ENCODE measurements at places on chromosomes 3 and 15.

GRCh38 chr3:63344661-63345060 is 66.6 kb downstream of the SYNPR start:
- DNase-seq, result no peak

DNA sequence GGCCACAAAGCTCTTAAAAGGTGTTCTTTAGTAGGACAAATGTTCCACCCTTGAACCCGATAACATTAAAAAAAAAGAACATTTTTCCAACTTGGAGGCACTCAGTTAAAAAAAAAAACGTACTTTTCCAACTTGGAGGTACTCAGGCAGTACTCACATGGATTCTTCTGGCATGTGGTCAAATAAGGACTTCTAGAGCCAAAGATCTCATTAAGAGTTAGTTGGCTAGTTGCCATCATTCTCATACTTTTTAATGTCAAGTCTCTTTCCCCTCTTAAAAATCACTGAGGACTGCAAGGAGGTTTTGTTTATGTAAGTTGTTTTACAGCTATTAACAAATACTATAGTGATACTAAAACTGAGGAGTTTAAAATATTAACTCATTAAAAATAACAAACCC is 101.0 kb downstream of the CADPS start:
- no peak for DNase-seq

GRCh38 chr3:152159328-152159727 is 109.4 kb upstream of the MBNL1 start:
- DNase-seq, result no peak

- DNase-seq, result no peak
These were observed 6.7 kb upstream of the ZBED2 start for GRCh38 chr3:111601810-111602209.

DNA sequence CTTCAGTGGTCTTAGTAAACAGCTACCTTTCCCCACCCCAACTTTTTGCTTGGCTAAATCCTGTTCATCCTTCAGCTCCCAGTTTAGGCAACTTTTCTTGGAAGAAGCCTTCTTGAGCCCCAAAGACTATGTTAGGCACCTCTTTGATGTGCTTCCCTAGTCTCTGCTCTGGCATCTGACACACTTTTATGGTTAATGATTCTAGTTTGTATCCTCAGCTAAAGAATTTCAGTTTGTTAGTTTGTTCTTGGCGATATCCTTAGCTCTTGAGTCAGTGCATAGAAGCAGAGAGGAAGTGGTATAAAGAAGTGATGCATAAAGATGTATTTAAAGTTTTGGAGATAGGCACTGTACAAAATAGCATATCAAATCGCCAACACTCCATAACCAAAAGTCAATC is 168.4 kb downstream of the WDR72 start:
- no peak for DNase-seq

GRCh38 chr3:180684807-180685206 is 5.5 kb upstream of the CCDC39 start:
- DNase-seq, result no peak

- no peak for DNase-seq
These were observed 73.0 kb downstream of the BFSP2 start for GRCh38 chr3:133472889-133473288.

- no peak for DNase-seq
These were observed 1.3 kb downstream of the ADAMTS7 start for GRCh38 chr15:78810003-78810361.

DNA sequence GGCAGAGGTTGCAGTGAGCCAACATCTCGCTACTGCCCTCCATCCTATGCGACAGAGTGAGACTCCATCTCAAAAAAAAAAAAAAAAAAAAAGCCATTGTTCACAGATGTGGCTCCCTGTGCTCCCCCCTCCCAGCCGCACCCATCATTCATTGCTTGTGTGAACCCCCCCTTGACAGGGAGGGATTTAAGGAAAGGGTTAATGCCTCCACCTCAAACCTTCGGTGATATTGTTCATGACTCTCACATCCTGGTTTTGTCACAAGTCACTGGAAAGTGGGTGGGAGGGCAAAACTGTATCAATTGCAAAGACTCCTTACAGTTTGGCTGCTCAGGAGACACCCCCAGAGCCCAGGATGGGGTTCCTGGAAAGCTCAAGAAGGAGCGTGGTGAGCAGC is 7.7 kb downstream of the SLC6A6 start:
- DNase-seq, result no peak

GRCh38 chr3:126945171-126945721 is 37.7 kb upstream of the PLXNA1 start:
- no peak for DNase-seq

DNA sequence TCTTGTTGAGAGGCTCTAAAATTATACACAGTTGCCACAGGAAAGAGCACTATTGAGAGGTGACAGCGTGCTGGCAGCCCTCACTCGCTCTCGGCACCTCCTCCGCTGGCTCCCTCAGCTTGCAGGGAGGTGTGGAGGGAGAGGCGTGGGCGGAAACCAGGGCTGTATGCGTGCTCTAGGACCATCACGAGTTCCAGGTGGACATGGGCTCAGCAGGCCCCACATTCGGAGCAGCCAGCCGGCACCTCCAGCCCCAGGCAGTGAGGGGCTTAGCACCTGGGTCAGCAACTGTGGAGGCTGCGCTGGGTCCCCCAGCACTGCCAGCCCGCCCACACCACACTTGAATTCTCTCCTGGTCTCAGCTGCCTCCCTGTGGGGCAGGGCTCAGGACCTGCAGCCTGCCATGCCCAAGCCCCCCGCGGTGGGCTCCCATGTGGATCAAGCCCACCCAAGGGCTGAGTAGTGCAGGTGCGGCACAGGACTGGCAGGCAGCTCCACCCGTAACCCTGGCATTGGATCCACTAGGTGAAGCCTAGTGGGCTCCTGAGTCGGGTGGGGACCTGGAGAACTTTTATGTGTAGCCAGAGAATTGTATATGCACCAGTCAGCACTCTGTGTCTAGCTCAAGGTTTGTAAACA is 460.6 kb upstream of the ALCAM start:
- DNase-seq, result peak; percentile 40

GRCh38 chr3:179321668-179322285 is 1.1 kb upstream of the ZNF639 start:
- DNase-seq, result no peak

GRCh38 chr3:193890016-193890897 is 245.7 kb upstream of the HES1 start:
- no peak for DNase-seq

GRCh38 chr3:124927574-124928045 is 6.9 kb downstream of the MUC13 start:
- DNase-seq, result no peak

- DNase-seq, result no peak
These were observed 346.1 kb downstream of the CHST2 start for GRCh38 chr3:143465666-143466065.

- DNase-seq, result no peak
These were observed 32.4 kb downstream of the MASP1 start for GRCh38 chr3:187259171-187259570.

DNA sequence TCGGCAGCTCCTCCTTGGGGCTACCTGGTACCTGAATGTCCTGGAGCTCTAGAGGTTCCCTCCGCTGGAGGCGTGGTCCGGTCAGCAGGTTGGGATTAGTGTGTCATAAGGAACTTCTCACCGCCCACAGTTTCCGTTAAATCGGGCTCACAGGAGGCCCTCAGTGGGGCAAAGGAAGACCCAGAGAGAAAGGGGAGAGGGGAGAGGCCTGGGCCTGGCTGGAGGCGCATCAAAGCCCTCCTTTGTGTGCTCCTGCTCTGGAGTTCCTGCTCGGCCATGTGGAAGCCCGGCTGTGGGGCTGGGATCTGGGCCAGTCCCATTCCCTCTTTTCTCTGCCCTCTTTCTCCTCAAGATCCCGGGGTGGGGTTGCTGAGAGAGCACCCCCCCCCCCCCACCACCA is at the start of gene RLBP1:
RLBP1 (minus strand) TSS at position 37 of the 400 bp plus-strand sequence. CDS start 2,604 bp downstream, outside the sequence.
- no peak for DNase-seq

- DNase-seq, result peak; percentile 87
These were observed 5.8 kb upstream of the TUSC2 start for GRCh38 chr3:50333744-50334328.

- no peak for DNase-seq
These were observed 5.9 kb downstream of the MEX3B start for GRCh38 chr15:82039871-82040270.

DNA sequence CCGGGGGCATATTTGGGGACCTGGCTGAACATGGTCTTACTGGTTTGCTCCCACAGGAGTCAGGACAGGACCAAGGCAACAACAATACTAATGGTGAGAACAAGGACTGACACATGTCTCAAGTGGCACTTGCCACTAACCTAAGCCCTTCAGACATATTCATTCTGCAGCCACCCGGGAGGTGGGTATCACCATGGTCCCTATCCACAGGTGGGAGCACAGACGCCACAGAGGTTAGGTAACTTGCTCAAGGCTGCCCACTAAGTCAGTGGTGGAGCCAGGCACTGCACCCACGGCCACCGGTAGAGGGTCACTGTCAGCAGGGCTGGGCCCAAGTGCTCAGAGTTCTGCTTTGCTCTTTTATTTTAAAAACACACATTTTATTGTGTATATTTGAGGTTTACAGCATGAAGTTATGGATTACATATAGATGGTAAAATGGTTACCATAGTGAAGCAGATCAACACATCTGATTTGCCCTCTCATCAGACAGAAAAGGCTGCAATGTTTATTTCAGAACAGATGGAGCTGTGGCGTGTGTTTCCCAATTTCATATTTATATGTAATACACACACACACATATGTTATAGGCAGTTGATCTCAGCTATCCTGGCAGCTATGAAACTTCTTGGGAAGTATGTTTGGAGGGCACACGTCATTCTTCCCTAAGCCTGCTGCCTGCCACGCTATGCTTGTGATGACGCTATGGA is 30.0 kb upstream of the SLC41A3 start:
- DNase-seq, result no peak

DNA sequence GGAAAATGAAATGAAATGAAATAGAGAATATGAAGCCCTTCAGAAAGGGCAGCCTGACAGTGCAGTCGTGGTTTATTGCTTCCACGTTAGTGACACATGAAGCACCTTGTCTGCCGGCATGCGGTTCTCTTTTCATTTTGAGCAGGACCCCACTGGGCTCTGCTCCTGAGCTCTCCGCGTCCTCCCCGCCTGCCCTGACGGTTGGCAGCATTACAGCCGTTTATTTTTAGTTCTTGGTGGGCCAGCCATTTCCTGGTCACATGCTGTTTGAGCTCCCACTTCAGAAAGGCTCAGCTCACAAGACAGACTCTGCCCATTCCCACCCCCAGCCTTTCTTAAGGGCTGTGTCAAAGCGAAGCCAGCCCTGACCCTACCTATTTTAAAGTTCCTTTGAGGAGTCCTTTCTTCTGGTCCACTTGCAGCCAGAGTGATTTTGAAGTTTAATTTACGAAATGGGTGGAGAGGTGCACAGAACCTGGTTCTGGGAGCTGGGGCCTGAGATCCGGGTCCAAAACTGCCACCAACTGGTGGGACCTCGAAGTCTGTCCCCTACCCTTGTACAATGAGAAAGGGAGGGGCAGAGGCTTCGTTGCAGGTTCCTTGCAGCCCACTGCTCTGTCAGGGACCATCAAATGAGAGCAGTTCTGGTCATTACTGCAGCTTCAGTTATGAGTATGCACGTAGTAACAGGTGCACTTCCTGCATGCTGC is 60.1 kb downstream of the MGLL start:
- DNase-seq, result peak; percentile 55

DNA sequence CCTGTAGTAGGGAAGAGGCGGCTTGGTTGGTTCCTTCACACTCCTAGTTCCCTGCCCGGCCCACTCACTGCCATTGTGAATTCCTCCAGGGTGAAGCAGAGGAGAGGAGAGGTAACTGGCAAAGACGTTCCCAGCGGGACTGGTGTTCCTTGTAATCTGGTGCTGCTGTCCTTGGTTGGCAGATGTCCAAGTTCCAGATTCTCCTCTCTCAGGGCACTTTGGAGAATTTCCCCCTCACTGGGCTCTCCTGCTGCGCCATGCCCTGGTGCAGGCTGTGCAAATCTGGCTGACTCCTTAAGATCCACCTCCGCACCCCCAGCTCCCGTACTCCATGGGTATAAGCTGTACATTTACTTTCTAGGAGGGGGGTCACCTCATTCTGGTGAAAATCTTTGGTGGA is 37.3 kb downstream of the THSD4 start:
- DNase-seq, result no peak

DNA sequence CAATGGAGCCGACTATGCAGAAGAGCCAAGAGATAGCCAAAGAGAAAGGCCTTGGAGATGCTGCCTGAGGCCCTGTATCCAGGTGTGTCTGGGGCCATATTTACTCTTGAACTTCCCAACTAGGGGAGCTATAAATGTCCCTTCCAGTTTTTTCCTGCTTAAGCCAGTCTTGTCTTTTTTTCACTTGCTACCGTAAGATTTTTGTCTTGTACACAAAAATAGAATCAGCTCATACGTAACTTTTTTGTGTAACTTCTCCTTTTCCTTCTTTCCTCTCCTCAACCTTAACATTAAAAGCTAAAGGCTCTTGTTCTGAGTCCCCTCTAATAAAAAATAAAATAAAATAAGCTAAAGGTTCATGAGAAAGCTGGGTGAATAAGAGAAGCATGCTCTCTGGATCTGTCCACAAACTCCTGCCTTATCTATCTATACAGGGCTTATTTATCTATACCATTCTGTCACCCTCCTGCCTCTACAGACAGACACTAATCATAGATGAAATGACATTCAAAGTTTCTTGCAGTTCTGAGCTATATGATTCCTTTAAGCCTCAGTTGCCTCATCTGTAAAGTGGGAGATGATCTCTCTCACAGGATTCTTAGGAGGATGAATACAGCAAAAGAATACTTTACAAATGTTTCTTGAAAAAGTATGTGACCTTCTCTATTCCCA is 4.6 kb downstream of the SUMF1 start:
- DNase-seq, result no peak

DNA sequence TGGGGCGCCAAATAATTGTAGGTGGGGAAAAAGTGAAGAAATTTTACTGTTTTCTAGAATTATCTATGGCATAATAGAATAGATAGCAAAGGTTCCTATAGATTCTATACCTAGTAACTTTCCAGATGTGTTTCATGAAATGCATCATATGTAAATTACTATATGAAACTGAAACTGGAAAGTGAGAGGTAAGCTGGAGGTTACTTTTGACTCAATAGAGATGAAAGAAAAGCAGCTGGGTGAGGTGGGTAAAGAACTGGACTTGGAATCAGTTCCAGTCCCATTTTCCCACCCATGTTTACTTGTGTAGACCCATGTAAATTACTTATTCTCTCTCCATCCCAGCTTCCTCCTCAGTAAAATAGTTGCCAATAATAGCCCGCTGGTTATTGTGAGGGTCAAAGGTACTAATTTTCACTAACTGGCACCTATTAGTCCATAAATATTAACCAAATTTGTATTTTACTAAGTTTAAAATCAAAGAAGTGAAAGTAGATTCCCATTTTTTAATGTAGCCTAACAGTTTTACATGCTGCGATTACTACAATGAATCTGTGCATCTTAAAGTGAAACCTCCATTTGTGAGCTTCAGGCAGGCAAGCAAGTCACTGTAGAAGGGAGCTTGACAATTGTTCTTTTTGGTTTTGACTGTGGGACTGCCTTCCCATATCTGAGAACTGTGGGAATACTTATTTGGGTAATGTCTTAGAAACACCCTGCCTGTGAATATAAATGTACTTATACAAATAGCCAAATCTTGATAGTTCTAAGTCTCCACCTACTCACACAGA is 312.1 kb downstream of the SLC9A9 start:
- DNase-seq, result no peak

GRCh38 chr15:94294556-94294955 is 63.2 kb downstream of the MCTP2 start:
- DNase-seq, result no peak

- DNase-seq, result no peak
These were observed 64.0 kb downstream of the PPM1L start for GRCh38 chr3:160820022-160820421.

GRCh38 chr3:138620431-138620830 is 11.9 kb downstream of the FAIM start:
- no peak for DNase-seq

- no peak for DNase-seq
These were observed 76.8 kb downstream of the CPNE4 start for GRCh38 chr3:131957980-131958379.
